ENCODE measurements at places on chromosomes 4 and X. TPM values are rescaled to one million over a fixed set of nuclear protein-coding genes. Genes with fewer than 3 reads are reported as not detected.

DNA sequence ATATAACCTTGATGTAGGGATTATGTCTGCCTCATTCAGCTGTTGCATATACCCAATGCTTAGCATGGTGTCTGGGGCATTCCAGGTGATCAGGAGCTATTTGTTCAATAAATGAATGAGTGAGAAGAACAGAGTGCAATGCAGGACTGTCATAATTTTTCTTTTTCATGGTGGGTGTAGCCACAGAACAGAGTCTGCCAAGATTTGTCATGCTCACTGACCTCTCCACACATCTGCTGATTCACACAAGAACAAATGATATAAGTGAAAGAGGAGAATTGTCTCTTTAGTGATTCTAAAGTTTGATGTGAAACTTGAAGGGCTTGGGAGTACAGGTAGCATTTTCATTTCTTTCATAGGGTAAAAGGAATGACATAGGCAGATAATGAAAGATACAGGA, 64.4 kb upstream of the TEX13D start:
- DNase-seq, result no peak

GRCh38 chr4:141131723-141132071, 1.6 kb downstream of the RNF150 start:
- no peak for DNase-seq

DNA sequence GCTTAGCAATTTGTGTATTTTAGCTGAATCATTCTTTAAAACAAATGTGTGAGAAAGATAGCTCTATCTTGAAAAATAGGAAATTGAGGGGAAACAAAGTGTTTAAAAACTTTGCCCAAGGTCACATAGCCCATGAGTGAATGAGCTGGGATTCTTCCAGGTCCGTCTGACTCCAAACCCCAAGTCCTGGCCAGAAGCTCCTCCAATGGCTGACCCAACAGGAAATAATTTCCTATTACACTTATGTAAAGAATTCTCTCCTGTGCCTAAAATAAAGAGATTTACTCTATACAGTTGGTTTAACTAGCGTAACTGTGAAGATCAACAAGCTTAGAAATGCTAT, 287.6 kb downstream of the ARHGAP24 start:
- DNase-seq, result no peak

DNA sequence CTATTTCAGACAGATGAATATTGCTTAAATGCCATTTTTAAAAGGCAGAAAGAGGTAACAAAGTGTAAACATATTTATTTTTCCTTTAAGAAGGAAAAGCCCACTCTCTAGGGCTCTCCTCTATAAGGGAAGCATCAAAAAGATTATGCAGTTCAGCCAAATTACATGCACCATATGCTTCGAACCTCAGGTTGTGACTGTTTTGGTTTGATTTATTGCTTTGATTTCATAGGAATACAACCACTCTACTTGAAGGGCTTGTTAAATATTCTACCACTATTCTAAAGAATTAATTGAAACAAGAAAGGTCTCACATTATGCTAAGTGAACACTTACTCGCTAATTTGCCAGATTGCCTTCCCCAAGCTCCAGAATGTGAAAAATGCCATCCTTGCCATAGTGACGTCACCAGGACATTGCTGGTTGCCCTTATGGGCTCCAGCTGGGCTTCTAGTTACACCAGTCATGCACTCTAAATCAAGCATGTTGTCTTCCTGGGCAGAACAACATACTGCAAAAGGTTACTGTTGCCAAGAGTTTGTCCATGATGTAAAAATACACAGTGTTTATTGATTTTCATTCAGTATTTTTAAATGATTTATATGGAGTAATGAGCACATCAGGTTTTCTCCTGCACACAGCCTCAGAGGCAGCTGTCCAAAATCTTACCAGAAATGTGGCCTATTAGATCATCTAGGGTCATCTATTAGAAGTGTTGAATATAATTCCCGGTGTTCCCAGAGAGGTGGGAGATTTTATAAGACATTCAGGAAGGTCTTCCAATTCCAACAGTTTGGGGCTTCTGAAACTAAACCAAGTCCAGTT, 164.4 kb upstream of the RAPGEF2 start:
- DNase-seq, result peak; percentile 8

DNA sequence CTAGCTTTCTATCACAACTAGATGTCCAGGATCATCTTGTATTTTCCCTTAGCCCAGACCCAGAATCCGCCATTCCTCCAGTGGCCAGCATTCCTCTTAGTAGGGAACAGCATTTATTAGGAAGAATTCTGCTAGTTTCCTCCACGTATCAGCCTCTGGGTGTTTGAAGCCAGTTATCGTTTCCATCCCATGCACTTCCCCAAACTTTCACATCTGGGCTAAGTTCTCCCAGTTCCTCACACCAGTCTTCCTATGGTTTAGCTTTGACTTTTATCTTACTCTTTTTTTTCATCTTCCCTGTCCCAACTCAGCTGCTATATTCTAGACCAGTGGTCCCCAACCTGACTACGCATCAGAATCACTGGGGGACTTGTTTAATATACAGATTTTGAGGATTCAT, 53.5 kb upstream of the PRSS48 start:
- DNase-seq, result no peak

GRCh38 chr4:38623260-38623659, 40.7 kb upstream of the KLF3 start:
- DNase-seq, result peak; percentile 90

- peak; percentile 59 for DNase-seq
These were observed 10.0 kb downstream of the QRFPR start for GRCh38 chr4:121370729-121371325.

- DNase-seq, result no peak
These were observed 59.4 kb upstream of the GK2 start for GRCh38 chr4:79467246-79467932.

GRCh38 chr4:123659730-123660129, 263.1 kb downstream of the SPRY1 start:
- peak; percentile 47 for DNase-seq

DNA sequence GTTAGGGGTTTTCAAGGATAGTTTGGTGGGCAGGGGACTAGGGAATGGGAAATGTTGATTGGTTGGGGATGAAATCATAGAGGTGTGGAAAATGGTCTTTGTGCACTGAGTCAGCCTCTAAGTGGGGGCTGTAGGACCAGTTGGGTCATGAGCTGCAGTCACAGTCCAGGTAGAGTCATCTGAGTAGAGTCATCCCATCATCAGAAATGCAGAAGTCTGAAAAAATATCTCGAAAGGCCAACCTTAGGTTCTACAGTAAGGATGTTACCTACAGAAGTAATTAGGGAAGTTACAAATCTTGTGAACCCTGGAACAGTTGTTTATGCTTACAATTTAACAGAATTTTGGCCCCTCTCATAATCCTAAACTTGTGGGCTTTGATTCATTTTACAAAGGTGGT, 63.4 kb upstream of the AP1S2 start:
- DNase-seq, result no peak

DNA sequence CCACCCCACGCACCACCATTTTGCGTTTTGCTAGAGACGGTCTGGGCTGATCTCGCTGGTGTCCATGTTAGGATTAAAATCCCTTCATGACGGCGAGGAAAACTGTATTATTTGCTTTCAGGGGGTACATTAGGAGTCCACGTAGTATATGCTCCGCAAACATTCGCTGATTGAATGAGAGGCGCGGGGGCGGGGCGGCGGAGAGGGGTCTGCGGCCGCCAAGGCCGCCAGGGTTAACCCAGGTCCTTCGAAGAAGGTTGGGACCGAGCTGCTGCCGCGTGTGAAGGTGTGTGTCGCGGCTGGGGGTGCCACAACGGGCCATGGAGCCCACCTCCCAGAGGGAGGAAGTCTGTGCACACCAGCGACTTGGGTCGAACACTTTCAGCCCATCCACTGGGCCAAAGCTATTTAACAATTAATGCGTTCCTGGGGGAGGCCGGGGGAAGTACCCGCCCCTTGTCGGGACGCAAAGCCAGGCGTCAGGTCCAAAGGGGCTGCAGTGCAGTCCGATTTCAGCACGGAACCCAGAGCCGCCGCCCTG, 6.4 kb upstream of the PITX2 start:
- DNase-seq, result no peak

- no peak for DNase-seq
These were observed 62.5 kb upstream of the C1GALT1C1 start for GRCh38 chrX:120692319-120692718.

DNA sequence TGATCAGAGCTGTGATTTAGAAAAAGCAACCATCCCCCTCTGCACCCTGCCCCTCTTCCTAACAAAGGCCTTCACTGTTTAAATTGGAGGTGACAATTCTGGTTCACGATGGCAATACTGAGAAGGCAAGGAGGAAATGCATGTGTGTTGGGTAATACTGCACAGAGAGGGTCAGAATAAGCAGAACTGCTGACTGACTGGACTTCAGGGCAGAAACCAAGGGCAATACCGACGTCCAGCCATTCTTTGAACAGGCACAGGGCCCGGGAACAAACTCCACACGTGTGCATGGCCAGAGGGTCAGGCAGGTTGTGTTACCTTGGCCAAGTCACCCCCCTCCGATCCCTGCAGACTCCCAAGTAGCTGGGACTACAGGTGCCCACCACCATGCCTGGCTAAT, 6.0 kb downstream of the ACSL1 start:
- DNase-seq, result no peak

MAGEA4 gene
- not detected for total RNA-seq

UGT2B17 gene
- total RNA-seq, result not detected

SFRP2 gene
- total RNA-seq, result not detected

ZNF711 gene
- total RNA-seq, result 2.5 TPM

TMEM154 gene
- total RNA-seq, result 0.90 TPM

LGI2 gene
- total RNA-seq, result 0.05 TPM

PRRG3 gene
- total RNA-seq, result not detected

IL21 gene
- not detected for total RNA-seq

CASP6 gene
- 9.4 TPM for total RNA-seq

CENPI gene
- 20.8 TPM for total RNA-seq

POU4F2 gene
- total RNA-seq, result not detected

All from SK-MEL-5 (cell line).